Stimulated activated CD8-positive, alpha-beta memory T cell treated with anti-CD3 and anti-CD28 coated beads, Interleukin-15, amount 100 ng/mL, for 48 hours (primary cell): ENCODE measurements at places on chromosomes 3 and 15.

DNA sequence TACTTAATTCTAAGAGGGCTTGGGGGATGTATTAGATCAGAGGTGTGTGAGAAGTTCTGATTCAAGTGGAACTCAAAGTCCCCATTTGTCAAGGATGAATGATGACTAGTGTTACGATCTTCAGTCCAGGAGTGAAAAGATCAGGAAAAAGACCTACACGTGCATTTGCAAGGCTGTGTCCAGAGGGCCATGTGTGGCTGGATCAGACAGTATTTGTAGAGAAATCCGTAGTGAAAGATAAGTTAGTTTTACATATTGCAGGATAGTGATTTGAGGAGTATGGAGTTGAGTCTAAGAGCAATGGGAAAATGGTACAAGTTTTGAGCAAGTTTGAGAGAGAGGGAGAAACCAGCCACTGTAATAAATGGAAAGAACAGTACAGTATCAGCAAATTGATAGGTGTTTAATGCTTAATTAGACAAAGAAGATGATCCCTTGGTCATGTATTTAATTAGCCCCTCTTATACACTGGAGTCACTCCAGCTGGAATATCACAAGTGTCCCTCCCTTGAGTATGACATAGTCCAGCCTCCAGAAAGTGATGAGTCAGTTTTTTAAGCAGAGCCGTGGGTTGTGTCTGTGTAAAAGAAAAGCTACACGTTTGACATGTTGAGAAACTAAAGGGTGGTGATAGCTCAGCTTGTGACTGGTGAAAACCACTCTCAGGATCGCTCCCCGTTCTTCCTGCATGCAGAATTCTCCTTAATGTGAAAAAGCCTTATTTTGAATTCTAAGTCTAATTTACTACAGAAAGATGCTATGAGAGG is 348.8 kb downstream of the ROBO1 start:
- DNase-seq = no peak

DNA sequence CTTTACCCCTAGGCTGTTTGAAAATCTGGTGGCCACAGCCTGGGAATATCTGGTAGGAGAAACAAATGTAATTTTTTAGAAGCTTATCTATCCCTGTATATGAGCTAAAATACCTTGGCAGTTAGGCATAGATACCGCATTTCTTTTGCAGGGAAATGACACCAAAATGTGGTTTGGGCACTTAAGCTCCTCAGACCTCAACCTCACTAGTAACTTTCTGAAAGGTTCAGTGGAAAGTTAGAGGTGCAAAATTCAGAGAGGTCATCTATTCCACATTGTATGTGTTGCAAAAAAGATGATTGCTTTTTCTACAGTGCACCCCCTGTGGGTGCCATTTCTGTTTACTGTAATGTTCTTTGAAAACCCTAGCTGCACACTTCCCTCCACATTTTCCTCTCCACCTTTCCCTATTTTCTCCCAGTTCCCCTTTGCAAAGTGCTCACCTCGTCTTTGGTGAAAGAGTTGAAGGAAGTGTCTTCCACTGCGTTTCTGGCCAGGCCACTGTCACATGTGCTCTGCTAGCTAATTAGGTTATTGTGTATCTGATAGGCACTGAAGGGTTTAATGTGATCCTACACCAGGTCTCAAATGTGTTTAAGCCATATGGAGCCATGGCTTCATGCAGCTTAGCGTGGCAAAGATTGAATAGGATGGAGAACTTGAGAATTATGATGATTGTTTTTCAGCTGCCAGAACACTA is 1.3 kb downstream of the SACM1L start:
- DNase-seq = no peak

GRCh38 chr3:106183762-106184391 is 315.1 kb upstream of the CBLB start:
- DNase-seq = no peak

DNA sequence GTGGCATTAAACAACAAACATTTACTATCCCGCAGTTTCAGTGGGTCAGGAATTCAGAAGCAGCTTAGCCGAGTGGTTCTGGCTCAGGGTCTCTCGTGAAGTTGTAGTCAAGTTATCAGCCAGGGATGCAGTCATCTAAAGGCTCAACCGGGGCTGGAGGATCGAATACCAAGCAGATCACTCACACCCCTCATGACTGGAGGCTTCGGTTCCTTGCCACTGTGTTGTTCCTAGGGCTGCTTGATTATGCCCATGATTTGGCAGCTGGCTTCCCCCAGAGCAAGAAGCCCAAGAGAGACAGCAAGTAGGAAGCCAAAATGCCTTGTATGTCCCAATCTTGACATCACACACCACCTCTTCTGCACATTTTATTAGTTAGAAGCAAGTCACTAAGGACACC is 33.9 kb upstream of the CDCP1 start:
- no peak for DNase-seq

DNA sequence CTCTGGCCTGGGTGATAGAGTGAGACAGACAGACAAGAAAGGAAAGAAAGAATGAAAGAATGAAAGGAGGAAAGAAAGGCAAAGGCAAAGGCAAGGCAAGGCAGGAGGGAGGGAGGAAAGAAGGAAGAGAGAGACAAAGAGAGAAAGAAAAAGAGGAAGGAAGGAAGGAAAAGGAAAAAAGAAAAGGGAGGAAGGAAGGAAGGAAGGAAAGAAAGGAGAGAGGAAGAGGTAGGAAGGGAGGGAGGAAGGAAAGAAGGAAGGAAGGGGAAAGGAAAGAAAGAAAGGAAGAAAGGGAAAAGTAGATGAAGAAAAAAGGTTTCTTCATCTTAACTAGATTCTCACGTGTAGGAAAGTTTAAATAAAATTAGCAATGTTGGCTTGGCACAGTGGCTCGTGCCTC is 142.2 kb downstream of the GREM1 start:
- DNase-seq = no peak

- no peak for DNase-seq
Measured at GRCh38 chr3:71030748-71031147, 552.8 kb downstream of the FOXP1 start.
